Renal cortical epithelial cell (primary cell): ENCODE measurements at places on chromosomes 11 and 22. TPM values are rescaled to one million over a fixed set of nuclear protein-coding genes. Genes with fewer than 3 reads are reported as not detected.

KCNJ4 gene
- not detected in 2 replicates for total RNA-seq

CDC42BPG gene
- 8.7 and 9.4 TPM in 2 replicates for total RNA-seq

TENM4 gene
- 59.6 and 306 TPM in 2 replicates for total RNA-seq

ADM2 gene
- 2.3 and 3.4 TPM in 2 replicates for total RNA-seq

PLAAT3 gene
- total RNA-seq = 50.6 and 63.9 TPM in 2 replicates

GSTT2B gene
- 3.0 and 4.7 TPM in 2 replicates for total RNA-seq

UNC93B1 gene
- 43.6 and 59.3 TPM in 2 replicates for total RNA-seq

- no peak for DNase-seq
Observed at GRCh38 chr11:130766650-130767565, 149.4 kb downstream of the SNX19 start.

DNA sequence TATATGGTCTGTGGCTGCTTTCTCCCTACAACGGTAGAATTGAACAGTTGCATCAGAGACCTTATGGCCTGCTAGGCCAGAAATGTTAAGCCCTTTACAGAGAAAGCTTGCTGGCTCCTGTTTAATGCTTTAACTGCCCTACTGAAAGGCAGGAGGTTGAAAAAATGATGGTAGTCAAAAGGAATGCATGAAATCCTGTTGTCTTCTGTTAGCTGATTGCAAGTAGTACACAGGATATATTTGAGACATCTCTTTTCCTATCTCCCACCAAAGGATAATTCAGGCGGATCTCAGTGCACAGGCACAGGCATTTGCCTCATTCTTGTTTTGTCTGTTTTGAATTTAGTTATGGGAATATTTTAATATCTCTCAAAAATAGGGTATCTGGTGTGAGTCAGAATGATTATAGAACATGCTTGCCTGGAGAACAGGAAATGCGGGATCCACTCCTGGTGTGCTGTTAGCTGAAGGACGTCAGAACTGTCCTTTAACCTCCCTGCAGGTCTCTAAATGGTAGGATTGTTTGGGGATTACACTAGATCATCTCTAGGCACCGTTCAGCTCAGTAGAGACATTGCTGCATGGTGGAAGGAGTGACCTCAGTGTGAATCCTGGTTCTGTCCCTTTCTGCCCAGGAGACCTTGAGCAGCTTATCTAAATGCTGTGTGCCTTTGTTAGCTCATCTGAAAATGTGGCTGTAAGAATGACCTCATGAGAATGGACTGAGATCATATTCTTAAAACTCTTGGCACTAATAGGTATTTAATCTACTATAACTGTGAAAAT is 49.5 kb downstream of the PACS1 start:
- DNase-seq = peak; percentile 64

GRCh38 chr11:113885897-113886296 is 10.5 kb upstream of the USP28 start:
- peak; percentile 36 for DNase-seq

GRCh38 chr11:100515087-100515486 is 172.0 kb upstream of the ARHGAP42 start:
- DNase-seq = peak; percentile 65

DNA sequence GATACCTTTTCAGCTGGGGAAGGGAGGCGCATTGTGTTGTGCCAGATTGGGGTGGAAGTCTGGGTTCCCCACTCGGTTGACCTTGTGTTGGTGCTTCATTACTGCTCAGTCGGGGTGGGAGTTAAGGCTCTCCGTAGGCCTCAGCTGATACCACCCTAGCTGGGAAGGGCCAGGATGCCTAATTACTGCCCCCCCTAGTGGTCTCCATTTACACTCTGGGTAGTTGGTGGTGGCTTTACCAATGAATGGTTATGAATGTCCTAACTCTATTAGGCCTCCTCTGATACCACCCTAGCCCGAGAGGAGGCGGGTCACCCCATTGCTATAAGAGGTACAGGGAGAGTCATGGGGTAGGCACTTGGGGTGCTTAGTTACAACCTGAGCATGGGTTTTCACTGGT is 27.5 kb upstream of the HIKESHI start:
- no peak for DNase-seq

DNA sequence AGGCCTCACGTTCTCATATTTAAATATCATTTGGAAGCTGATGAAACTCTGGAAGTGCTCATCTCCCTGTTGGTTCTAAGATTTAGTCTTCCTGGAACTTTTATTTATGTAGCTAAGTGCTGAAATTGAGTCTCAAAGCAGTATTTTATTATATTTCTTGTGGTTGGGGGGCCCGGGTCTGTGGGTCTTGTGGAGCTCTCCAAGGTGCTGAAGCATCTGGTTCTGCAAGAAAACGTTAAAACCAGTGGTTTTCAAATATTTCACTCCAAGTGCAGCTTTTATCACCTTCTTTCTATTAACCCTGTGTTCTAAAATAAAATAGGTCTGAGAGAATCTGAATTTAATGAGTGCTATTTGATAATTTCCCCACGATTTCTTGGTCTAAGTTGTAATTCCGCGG is 1404.8 kb downstream of the TBC1D22A start:
- no peak for DNase-seq

DNA sequence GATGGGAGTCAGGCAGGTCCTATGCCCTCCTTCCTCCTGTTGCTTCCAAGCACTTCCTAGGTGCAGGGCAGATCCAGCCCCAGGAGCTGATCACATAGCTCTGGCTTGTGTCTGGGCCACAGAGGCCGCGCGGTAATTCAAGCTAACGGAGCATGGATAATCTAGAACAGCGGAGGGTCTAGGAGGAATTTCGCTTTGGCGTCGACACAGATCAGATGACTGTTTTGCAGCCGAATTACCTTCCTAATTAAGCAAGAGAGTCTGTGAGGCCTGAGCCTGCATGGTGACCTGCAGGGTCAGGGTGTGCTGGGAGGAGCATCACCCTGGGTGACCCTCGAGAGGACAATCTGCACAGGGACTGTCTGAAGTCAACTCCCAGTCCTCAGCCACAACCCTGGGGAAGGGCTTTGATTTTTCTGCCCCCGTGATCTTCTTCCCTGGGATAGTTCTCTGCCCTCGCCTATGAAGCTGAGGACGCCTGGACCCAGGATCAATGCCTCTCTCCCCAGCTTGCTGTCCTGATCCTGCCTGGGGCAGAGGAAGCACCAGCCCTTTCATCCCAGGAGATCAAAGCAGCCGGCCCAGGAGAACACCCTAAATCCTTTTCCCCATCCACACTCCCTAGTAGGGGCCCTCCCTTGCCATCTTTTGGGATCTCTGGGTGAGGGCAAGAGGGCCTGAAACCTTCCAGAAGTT is 11.0 kb downstream of the NECTIN1 start:
- DNase-seq = no peak

DNA sequence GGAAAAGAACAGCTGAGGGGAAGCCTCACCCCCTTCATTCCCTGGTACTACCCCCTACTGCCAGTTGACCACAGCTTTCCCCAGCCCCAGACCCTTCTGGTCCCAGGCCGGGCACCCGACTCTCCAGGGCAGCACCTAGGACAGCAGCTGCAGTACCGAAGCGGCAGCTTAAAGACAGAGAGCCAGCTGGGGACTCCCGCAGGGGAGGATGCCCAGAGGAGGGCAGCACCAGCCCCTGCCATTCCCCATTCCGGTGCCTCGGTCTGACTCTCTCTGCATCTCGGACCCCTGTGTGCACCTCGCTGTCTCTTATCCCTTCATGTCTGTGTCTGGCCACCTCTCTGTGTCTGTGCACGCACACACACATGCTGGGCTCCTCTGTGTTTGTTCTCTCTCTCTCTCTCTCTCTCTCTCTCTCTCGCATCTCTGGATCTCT is 9.4 kb downstream of the IGSF9B start:
- peak; percentile 7 for DNase-seq

- DNase-seq = no peak
Observed at GRCh38 chr22:36860821-36861659, at the start of gene NCF4. TSS of gene NCF4 (plus strand) at chr22:36861006. CDS start at chr22:36861172, 166 bp downstream.

DNA sequence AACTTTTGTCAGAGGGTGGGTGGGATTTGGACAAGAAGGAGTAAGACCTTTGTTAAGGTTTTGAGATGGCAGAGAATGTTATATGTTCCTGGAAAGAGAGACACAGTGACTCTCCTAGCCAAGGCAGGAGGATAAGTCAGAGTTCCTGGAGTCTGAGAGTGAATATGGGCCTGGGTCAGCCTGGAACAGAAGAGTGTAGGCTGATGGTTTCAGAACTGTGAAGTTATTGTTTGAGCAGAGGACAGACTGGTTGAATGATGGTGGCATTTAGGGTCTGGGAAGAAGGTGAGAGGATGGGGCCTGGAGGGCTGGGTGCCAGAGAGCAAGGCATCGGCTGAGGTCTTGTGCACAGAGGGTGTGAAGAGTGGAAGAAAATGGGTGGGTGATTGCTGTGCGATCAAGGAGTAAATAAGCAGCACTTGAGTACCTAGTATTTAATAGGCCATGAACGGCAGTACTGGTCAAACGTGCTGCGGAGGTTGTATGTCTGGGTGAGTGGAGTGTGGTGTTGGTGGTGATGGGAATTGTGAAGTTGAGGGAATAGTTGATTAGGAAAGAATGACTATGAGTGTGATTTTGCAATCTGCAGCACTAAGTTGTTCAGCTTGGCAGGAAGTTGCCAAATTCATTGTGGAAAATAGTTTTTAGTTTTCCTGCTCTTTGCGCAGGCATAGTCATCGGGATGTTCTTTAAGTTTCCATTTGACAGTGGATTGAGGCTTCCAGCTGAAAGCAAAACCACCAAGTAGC is 1.8 kb downstream of the PANX1 start:
- DNase-seq = peak; percentile 85

GRCh38 chr22:41870786-41871185 is 37.9 kb downstream of the SREBF2 start:
- DNase-seq = no peak

DNA sequence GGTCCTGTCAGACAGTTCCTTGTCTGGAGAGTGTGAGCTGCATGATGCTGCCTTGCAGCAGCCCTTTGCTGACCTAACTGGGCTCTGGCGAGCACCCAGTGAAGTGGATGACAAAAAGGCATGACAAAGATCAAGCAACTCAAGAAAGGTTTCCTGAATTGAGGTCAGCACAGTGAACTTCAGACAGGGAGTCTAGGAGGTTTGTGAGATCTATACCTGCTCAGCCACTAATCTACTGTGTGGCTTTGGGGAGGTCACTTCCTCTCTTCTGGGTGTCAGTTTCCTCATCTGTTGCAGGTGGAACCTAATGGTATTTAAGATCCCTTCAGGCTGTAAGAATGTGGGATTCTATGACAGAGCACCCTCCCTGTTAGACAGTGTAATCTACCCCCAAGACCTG is 213.9 kb upstream of the NARS2 start:
- DNase-seq = no peak

DNA sequence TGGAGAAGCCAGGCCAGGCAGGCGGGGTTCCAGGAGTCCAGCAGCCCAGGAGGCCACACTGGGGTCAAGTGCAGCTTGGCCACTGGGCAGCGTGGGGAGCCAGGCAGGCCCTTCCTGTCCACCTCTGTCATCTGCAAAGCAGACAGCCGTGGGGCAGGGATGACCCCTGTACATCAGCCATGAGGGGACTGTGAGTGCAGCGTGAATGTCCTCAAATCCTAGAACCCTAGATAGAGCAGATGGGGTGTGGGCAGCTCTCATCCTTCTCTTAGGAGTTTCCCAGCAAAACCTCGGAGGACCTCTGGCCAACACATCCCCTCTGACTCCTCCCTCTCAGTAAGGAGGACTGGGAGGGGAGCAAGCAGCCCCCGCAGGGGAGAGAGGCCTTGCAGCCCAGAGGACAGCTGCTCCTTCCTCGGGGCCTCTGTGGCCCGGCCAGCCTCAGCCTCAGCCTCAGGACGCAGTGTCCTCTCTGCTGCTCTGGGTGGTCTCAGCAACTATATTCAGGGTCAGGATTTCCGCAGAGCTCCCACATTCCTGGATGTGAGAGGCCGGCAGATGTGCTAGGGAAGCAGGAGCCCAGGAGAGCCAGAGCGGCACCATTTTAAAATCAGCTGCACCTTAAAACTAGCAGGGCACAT is 820.5 kb downstream of the BRD1 start:
- no peak for DNase-seq

DNA sequence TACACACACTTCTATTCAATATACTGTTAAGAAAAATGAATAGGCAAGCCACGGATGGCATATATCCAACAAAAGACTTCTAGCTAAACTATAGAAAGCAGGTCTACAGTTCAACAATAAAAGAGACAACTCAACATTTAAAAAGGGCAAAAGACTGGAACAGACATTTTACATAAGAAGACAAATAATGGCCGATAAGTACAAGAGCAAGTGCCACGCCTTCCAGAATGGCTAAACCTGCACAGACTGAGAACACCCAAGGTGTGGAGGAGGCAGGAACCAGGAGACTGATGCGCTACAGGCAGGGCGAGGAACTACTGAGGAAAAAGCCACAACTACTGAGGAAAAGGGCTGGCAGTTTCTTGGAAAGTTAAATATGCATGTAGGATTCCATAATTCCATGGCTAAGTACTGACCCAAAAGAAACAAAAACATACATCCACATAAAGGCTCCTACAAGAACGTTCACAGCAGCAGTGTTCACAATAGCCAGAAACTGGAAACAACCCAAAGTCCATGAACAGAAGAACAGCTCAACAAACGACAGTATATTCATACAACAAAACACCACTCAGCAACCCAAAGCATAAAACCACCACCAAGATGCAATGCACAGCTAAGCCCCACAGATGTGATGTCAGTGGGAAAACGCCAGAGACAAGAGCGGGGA is 9.6 kb upstream of the MOB2 start:
- no peak for DNase-seq

- no peak for DNase-seq
Observed at GRCh38 chr22:32219026-32219425, 14.2 kb upstream of the RFPL2 start.

GRCh38 chr11:35427071-35427470 is 7.7 kb upstream of the SLC1A2 start:
- peak; percentile 9 for DNase-seq

- no peak for DNase-seq
Observed at GRCh38 chr11:77081976-77082836, 15.4 kb downstream of the CAPN5 start.

GRCh38 chr22:29801796-29802195 is 34.6 kb downstream of the UQCR10 start:
- no peak for DNase-seq

- DNase-seq = no peak
Observed at GRCh38 chr11:74185285-74185684, 14.2 kb downstream of the PPME1 start.

- no peak for DNase-seq
Observed at GRCh38 chr11:134862105-134862502, 450.1 kb upstream of the B3GAT1 start.

- no peak for DNase-seq
Observed at GRCh38 chr11:66850588-66851238, 6.2 kb upstream of the LRFN4 start.

GRCh38 chr11:10095412-10096208 is 198.4 kb downstream of the SBF2 start:
- no peak for DNase-seq

- DNase-seq = no peak
Observed at GRCh38 chr22:40128989-40129388, 48.7 kb upstream of the TNRC6B start.

- no peak for DNase-seq
Observed at GRCh38 chr11:44304091-44305025, 5.6 kb downstream of the ALX4 start.

GRCh38 chr22:48321986-48322545 is 1505.6 kb downstream of the BRD1 start:
- DNase-seq = no peak
